Activated CD4-positive, alpha-beta T cell treated with anti-CD3 and anti-CD28 coated beads, Interleukin-2, Interleukin-6, amounts not matched to agents 100 ng/mL and 50 ng/mL, durations not matched to agents 16 hours and 8 hours (primary cell): ENCODE measurements at places on chromosomes 2 and 18.

- DNase-seq: no peak
Observed at GRCh38 chr2:131023758-131024157, 69.5 kb downstream of the FAM168B start.

GRCh38 chr2:147356157-147356556 lies 488.7 kb upstream of the ACVR2A start:
- DNase-seq: no peak

DNA sequence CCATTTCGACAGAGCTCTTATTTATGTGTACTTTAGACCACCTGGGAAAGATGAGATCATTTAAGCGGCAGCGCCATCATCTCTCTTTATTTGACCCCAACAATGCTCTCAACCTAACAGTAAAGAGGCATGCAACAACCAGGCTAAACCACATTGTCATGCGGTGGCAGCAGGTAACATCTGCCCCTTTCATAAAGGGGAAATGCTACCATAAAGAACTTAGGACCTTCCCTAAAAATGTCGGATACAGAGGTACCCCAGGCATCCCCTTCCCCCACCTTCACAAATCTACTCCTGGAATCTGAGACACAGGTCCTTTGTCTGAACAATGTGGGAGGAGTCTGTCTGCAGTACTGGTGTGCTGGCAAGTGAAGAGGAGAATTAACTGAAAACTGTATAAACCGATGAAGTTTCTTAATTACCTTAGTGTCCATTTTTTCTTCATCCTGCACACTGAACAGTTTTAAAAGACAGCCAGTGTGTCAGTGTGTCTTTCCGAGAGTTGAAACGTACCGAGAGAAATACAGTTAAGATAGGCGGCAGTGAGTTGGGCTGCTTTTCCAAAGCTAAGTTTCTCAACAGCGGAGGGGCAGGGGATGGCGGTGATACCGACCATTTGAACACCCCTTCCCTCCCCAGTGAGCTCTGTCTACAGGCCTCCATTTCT lies 1.9 kb downstream of the MEX3C start:
- DNase-seq: peak; percentile 67

GRCh38 chr2:40797120-40797519 lies 345.2 kb upstream of the SLC8A1 start:
- DNase-seq: no peak
